ENCODE measurements at places on chromosomes 6 and 20.

DNA sequence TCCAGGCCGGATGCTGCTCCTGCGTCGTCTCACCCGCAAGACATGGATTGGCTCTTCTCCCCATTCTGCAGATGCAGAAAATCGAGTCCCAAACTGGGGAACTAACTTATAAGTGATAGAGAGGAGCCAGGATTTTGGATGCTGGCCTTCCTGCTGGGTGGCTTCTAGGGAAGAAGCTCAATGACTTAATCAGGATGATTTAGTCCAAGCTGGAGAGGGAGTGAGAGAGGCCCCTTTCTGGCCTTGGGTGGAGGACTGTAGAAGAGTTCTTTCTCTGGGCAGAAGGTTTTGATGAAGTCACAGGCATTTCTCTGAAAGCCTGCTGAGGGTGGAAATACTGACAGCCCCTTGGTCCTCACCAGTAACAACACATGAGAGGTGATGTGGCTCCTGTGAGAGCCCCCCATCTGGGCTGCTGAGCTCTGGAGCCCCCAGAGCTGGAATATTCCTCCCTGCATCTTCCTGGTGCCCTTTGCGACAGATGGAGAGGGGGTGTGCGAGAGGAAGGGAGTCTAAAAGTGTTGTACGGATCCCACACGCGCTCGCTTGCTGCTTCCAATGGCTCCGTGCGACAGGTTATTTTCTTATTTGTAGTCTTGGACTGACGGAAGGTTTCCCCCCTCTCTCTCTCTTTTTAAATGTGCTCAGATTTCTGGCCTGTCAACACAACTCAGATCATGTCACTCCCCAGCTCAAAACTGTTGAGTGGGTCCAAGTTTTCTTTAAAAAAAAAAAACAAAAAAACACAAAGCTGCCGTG, 3.5 kb downstream of the SIRPA start:
- no peak for DNase-seq

DNA sequence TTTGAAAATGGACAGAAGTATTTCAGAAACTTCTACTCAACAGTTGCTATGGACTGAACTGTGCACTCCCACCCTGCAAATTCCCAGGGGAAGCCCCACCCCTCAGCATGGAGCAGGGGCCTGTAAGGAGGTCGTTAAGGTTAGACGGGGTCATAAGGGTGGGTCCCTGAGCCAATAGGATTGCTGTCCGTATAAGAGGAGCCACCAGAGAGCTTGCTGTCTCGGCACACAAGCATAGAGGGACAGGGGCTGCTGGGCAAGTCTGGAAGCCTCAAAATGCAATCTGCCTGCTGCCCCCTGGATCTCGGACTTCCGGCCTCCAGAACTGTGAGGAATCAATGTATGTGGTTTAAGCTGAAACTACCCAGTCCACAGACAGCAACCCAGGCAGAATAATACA, 37.4 kb upstream of the AFDN start:
- DNase-seq, result no peak

DNA sequence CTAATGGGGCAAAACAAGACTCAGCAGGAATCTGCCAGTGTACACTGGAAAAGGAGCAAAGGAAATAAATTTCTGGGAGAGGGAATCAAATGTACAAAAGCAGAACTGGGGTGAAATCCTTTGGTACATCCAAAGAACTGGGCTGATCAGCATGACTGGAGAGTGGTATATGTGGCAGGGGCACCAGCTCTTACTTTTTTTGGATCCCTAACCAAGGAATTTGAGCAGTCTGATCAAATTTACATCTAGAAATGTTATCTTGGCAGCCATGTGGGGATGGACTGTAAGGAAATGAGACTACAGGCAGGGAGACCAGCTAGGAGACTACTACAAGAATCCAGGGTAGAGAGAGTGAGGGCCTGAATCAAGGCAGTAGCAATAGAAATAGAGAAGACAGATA, 1.2 kb upstream of the ZSCAN31 start:
- no peak for DNase-seq

- DNase-seq, result no peak
Observed at GRCh38 chr6:14871221-14871620, 374.6 kb upstream of the JARID2 start.

DNA sequence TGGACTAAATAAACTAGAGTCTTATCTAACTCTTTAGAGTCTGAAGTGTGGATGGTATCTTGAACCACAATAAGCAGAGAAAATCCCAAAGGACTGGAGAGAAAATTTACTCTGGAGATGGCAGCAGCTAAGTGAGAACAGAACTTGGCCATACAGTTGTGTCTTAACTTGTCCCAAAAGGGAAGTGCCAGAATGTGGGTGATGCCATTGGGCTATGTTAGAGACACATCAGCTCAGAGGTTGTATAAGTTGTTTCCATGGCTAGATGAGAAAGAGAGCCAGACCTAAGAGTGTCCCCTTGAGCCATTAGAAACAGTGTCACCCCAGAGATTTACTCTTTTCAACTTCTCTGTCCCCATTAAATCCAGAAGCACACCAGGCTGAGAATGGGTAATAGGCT, 36.2 kb downstream of the FOXO3 start:
- DNase-seq, result no peak

DNA sequence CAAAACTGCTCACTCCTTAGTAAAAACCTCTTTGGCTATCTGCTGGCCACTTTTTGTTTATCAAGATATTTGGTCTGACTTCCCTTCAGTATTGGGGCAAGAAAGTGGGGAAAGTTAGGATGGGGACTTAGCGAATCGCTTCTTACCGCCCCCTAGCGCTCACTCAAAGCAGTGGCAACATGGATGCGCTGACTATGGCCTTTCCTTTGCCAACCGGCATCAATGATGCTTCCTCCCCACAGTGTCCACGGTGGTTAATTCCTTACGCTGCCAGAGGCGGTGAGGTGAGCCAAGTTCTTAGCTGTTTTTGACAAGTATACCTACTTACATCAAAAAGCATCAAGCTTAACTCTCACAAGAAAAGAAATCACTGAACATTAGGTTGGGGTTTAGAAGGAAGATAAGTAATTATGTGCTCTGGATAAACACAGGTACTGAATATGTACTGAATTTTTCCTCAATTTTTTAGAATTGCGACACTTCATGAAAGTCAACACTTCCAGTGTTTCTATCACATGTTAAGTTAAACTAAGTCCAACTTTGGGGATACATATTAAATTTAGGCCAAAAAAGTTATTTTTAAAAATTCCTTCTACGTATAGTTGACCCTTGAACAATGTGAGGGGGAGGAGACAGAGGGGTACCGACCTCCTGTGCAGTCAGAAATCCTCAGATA, 86.7 kb downstream of the GMDS start:
- no peak for DNase-seq

DNA sequence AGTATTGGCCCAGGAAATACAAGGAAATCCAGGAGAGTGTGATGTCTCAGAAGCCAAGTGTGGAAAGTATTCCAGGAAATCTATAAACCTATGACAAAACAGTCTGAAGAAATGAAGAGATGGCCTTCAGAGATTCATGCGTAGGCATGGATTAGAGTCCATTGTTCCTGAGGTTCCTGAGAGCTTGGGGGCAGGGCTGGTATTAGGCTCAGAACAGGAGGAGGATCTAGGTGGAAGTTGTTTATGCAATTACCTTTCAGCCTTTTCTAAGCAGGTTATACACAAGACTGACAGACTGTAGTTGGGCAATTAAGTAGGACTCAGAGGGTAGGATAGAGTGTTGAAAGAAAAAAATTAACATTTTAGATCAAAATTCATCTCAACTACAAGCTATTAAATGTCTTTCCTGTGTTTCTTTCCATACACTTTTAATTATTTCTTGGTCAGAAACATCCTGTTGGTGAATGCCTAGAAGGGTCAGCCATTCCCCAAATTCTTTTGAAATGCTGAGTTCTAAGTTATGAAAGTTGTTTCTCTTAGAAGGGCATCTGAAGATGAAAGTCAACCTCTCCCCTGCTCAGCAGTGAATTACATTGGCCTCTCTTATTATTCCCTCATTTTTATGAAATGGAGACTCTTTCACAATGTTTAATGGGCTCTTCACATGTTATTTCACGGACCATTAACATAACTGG, 201.2 kb upstream of the MYLIP start:
- no peak for DNase-seq

GRCh38 chr6:36353411-36353915, 16.8 kb upstream of the BNIP5 start:
- no peak for DNase-seq

DNA sequence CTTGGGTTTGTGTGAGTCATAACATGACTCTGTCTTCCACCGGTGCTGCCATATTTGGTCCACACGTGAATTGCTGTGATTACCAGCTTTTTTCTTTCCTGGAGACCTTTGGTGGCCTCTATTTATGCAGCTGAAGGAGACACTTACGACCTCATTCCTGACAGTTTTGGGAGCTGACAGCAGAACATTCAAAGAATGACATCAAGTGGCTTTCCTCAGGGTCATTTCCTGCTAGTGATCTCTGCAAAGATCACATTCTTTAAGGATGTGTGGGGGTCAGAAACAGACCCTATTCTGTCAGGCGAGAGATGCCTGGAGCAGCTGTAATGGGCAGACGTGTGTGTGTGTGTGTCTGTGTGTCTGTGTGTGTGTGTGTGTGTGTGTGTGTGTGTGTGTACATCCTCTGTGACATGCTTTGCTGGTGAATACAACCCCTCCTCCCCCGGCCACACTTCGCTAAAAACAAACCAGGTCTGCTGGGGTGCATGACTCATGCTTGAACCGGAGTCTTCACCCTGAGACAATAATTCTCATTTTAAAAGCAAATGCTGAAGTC, 115.6 kb downstream of the TMEM170B start:
- DNase-seq, result no peak

- no peak for DNase-seq
Observed at GRCh38 chr6:101401171-101401570, 7.7 kb downstream of the GRIK2 start.

DNA sequence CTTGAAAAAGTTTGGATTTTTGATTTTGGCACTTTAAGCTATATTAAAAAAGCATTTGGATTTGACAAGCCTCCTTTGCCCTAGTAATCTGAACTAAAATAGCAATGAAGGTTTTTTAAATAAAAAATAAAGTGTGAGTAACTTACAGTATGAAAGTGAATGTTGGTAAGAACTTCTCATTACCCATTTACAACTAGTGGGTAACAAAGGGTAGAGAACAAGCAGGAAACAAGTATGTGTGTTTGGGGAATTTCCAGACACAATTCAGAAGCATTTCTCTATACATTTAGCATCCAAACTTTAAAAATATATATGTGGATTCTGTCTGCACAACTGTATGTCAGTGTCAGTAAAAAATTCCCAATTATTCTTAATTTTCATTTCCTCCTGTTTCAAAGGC, 2.9 kb downstream of the TMEM30A start:
- no peak for DNase-seq

GRCh38 chr20:10315138-10315537, 96.5 kb downstream of the SNAP25 start:
- no peak for DNase-seq

DNA sequence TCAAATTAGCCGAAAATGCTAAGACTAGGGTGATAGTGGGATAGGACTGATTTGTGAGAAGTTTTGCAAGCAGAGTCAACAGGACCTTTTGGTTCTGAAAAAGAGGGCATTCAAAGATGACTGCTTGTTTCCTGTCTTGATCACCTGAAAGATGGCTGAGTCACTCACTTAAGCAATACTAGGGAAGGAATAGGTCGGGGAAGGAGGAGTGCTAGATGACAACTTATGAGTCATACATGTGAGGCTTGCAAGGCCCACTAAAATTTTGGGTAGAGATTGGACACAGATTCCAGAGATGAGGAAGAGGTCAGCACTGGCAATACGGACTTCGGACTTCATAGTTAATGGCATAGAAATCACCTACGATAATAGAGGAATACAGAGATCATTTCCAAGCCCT, 89.2 kb downstream of the FAM83B start:
- no peak for DNase-seq

- no peak for DNase-seq
Observed at GRCh38 chr20:51562332-51563173, 20.0 kb upstream of the NFATC2 start.

DNA sequence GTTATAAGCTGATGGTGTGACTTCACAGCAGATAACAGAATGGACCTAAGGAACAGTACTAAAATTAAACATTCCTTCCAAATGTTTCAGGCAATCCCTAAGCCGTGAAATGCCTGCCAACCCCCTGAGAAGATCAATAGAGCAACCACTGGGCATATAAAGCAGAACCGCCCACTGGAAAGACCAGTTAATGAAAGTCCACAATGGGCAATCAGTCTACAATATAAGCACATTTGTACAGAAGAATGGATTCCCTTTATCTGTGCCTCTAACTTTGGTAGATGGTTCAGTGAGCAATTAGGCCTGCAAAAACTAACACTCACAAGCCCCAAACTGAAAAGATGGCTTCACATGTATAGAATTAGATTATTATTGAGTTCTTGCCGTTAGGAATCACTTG, 286.6 kb downstream of the UBE3D start:
- DNase-seq, result no peak

- DNase-seq, result no peak
Observed at GRCh38 chr6:101445527-101445926, 52.0 kb downstream of the GRIK2 start.

DNA sequence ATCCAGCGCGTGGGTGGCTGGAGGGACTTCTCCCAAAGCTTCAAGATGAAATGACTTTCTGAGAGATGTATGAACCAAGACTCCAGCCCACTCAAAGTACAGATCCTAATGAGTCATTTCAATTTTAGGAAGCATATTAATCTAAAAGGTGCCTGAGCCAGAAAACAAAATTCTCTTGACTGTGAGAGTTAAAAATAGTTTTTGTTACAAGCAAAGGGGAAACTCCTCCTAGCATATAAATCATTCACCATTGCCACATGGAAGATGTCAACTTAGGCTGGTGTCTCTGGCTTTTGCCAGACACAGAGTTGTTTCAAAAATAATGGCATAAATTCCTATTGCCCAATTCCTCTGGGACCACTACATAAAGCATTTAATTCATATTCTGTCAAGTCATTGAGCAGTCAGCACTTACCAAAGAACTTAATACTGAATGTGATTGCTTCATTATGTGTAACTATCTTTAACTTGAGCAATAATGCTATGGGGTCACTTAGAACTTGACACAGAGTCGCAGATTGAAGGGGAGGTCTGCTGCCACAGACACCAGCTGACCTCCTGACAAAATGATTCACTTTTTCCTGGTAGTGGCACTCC, 280.6 kb downstream of the SLC35F1 start:
- no peak for DNase-seq

- DNase-seq, result no peak
Observed at GRCh38 chr6:149012040-149012545, 265.3 kb downstream of the UST start.

- no peak for DNase-seq
Observed at GRCh38 chr20:57810511-57811373, 100.9 kb upstream of the PMEPA1 start.

DNA sequence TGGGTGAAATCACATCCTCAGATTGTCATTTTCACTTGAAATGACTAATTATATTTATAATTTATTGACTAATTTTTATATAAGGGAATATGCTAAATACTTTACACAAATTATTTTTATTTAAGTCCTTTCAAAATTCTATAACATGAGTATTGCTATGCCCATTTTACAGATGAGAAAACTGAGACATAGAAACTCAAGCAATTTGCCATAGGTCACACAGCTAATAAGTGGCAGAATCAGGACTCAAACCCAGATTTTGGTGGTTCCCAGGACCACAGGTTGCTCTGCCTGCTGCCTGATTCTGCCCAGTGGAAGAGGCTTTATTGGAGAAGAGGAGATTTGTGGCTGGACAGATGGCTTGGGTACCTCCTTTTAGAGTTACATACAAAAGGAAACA, 4.9 kb downstream of the ALDH8A1 start:
- DNase-seq, result no peak

GRCh38 chr6:43773980-43774775, 4.2 kb downstream of the VEGFA start:
- DNase-seq, result no peak

Data from CD4-positive, alpha-beta T cell (primary cell).